Progenitor cell of endocrine pancreas (in vitro differentiated cells): ENCODE measurements at places on chromosomes 7 and 10. TPM values are rescaled to one million over a fixed set of nuclear protein-coding genes. Genes with fewer than 3 reads are reported as not detected.

DNA sequence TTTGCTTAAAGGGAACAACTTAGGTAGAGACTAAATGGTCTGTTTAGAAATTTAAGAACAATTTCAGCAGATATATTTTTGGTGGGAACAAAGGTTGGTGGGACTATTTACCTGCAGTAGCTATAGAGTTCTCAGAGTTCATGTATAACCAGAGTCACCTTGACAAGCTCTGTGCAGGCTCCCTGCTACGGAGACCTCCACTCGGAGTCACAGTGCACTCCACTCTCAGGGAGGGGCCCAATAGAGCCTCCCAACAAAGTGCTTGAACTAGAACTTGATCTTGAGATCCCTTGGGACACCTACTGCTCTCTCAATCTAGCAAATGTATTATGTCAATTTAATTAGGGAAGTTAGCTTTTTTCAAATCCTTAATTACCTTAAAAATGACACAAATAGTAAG, 2.3 kb downstream of the MYPN start:
- no peak for DNase-seq
- no peak overlapping the region for H3K27ac ChIP-seq
- H3K4me1 ChIP-seq = peaks cover 33% of the 10 kb centered on the region
- peaks cover 2% of the 10 kb centered on the region for H3K27me3 ChIP-seq
- H3K36me3 ChIP-seq = no peaks in the 10 kb centered on the region
- no peak overlapping the region for H3K4me3 ChIP-seq

GRCh38 chr7:126658684-126659083, 594.1 kb downstream of the GRM8 start:
- H3K36me3 ChIP-seq = peaks cover 1% of the 10 kb centered on the region
- no peak for DNase-seq
- no peaks in the 10 kb centered on the region for H3K27me3 ChIP-seq
- H3K4me3 ChIP-seq = no peak overlapping the region

DNA sequence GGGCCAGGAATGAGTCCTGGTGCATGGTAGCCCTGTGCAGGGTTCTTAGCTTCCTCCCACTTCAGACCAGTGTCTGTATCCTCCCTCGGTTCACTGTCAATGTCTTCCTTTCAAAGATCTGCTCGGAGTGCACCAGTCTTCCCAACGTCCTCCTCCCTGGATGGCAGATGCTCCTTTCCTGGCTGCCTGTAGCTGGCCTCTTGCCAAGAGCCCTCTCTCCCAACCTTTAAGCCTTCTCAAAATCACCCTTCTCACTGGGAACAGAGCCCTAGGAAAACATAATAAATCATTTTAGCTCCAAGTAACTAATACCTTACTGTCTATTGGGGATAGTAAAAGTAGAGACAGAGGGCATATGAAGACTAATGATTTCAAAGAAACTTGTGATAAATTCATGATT, 490.6 kb downstream of the CCSER2 start:
- DNase-seq = no peak
- H3K27me3 ChIP-seq = no peaks in the 10 kb centered on the region
- H3K36me3 ChIP-seq = no peaks in the 10 kb centered on the region
- peaks cover 1% of the 10 kb centered on the region for H3K4me1 ChIP-seq
- no peak overlapping the region for H3K27ac ChIP-seq

- peak overlapping the region; percentile 64 for H3K4me3 ChIP-seq
- DNase-seq = peak; percentile 36
- peak overlapping the region; percentile 96 for H3K27ac ChIP-seq
- H3K27me3 ChIP-seq = no peaks in the 10 kb centered on the region
- H3K36me3 ChIP-seq = peaks cover 6% of the 10 kb centered on the region
- peaks cover 17% of the 10 kb centered on the region for H3K4me1 ChIP-seq
Measured at GRCh38 chr7:1028775-1029636, 15.3 kb upstream of the GPR146 start.

Gene PHKG1
- 0.27 and 1.2 TPM in 2 replicates for total RNA-seq

Gene EN2
- total RNA-seq = not detected in 2 replicates
